ENCODE measurements at places on chromosomes 12 and 14.

DNA sequence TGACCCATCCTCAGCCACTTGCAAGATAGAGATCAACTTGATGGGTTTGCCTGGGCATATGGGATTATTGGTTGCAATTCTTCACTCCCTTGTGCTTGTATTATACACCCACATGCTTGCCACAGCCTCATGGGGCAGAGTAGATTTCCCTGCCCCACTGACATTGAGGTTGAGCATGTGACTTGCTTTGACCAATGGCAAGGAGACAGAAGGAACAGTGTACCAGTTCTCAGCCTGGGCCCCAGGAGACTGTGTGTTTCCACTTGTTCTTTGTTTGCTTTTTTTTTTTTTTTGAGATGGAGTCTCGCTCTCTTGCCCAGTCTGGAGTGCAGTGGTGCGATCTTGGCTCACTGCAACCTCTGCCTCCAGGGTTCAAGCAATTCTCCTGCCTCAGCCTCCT lies 31.8 kb downstream of the CALM1 start:
- DNase-seq, result no peak

DNA sequence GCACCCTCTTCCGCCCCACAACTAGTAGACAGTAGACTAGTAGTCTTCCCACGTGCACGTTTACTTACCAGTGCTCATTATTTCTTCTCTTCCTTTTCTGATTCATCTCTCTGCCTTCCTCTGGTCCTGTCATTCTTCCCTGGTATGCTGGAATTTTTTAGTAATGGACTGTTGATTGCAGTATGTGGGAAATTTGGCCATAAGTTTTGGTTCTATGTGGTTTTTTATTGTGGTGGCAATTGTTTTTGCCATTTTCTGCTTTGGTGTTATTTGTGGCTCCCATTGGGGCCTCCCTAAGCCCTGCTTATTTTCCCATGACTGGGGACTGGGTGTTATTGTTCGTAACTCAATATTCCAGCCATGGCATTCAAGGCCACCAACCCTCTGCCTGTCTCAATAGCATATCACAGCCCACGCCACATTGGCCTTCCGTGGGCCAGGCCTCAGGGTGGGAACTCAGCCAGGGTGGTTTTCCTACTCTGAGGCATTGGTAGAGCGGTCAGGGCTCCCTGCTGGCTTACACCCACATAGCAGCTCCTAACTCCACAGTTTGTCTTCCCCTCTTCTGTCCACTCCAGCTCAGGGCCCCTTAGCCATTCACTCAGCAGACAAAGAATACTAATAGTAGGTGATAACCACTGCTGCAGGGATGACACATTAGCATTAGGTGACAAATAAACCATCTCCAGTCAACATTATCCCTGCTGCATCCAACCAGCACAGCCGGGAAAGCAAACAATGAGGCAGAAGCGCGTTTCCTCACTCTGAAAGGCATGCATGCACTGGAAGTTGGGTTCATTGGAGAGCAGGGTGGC lies 321.5 kb downstream of the CACNA1C start:
- no peak for DNase-seq

GRCh38 chr12:41288142-41288811 lies 100.2 kb downstream of the PDZRN4 start:
- DNase-seq, result no peak

- no peak for DNase-seq
Observed at GRCh38 chr14:64562436-64562835, 12.7 kb downstream of the PPP1R36 start.

DNA sequence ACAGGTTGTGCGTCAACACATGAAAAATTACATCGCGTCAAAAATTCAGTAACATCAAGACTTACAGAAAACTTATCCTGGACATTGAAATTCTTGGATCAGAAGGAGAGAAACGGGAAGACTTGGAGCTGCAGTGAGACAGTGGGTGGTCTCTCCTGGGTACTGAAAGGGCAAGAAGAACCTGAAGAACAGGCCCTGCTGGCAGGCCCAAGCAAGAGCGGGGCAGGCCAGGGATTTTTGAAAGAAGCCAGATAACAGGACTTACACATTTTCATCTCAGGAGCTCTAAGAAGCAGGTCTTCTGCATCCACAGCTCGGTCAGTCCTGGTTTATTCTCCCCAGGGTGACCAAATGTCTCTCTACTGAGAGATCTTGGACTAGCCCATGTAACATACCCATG lies 466.5 kb upstream of the SOX5 start:
- DNase-seq, result no peak

DNA sequence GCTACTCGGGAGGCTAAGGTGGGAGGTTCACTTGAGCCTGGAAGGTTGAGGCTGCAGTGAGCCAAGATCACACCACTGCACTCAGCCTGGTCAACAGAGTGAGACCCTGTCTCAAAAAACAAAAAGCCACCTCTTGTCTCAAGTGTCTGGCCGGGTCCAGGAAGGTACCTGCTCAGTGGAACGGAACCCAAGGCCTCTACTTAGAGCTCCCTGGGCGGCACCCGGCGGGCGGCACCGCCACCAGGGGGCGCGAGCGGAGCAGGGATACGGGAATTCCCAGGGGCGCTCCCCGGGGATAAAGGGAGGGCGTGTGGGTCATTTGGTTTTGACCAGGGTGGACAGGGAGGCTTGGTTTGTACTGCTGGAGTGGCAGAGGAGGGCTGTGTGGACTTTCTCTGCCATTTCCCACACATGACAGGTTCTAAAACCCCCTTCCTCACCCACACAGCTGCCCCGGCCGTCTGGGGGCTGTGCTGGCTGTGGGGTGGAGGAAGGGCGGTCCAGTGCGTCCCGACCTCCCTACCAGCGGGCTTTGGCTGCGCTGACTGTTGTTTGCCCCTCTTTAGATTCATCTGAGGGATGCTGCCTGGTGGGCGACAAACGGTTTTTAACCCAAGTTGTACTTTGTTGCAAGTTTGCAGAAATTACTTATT lies 91.4 kb downstream of the SETD3 start:
- no peak for DNase-seq

GRCh38 chr14:91509083-91509877 lies 830 bp downstream of the PPP4R3A start:
- no peak for DNase-seq

DNA sequence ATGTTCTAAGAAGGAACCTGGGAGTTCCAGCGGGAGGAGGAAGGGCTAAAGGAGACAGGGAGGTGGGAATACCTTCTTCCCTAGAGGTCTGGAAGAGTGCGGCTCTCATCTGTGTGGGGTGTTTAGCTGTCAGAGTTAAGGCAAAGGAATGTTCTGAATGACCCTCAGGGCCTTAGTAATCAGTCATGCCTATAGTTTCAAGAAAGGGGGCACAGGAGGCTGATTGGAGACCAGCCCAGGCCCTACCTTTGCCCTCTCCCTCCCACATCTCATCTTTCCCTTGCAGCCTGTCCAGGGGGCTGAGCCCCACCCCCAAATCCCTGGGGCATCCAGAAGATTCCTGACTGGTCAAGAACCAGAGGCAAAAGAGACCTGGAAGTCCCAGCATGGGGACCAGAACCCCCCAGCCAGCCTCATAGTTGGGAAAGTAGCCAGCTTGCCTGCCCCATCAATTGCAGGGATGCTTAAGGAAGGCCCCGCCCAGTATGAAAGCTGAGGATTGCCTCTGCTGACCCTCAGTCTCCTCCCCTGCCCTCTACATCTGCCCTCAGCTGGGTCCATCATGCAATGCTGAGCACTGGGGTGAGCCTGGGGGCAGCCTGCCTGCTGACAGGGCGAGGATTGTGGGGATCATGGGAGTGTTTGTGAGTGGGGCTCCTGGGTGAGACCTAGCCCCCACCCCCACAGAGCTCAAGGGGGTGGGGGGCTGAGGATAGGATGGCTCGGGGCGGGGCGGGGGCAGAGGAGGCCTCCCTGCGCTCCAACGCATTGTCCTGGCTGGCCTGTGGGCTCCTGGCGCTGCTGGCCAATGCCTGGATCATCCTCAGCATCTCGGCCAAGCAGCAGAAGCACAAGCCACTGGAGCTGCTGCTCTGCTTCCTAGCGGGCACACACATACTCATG lies 1.8 kb downstream of the GPR162 start:
- no peak for DNase-seq

DNA sequence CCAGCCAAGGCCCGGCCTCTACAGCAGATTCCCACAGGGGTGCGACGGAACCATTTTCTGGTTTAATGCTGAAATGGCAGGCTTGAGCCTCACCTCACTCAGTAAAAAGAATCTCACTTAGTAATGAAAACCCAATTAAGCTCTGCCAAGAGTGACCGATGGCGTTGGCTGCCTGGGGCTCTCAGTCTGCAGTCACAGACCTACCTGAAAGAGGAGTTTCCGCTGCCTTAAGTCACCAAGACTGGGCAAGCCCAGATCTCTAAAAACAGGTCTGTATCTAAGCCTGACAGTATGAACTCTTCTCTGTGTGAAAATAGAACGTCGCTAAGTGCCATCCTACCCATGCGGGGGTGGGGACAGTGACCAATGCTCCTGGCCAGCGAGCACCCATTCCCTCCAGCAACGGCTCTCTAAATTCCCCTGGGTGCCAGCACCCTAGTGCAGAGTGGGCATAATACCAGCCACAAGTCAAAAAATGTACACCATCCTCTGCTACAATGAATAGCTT lies 107.3 kb downstream of the FOXN3 start:
- DNase-seq, result no peak

DNA sequence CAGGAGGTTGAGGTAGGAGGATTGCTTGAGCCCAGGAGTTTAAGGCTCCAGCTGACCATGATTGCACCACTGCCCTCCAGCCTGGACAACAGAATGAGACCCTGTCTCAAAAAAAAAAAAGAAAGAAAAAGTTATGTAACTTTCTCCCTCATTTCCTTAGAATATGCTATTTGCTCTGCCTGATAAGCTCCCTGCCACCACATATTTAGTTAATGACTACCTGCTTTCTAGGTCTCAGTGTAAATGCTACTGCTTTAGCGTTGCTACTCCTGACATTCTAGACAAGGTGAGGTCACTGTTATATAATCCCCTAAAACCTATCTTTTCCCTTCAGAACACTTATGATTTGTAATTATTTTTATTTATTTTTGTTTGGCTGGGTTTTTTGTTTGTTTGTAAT lies 86.3 kb upstream of the AMN1 start:
- no peak for DNase-seq

- no peak for DNase-seq
Observed at GRCh38 chr12:58395470-58395869, 454.1 kb downstream of the ATP23 start.

DNA sequence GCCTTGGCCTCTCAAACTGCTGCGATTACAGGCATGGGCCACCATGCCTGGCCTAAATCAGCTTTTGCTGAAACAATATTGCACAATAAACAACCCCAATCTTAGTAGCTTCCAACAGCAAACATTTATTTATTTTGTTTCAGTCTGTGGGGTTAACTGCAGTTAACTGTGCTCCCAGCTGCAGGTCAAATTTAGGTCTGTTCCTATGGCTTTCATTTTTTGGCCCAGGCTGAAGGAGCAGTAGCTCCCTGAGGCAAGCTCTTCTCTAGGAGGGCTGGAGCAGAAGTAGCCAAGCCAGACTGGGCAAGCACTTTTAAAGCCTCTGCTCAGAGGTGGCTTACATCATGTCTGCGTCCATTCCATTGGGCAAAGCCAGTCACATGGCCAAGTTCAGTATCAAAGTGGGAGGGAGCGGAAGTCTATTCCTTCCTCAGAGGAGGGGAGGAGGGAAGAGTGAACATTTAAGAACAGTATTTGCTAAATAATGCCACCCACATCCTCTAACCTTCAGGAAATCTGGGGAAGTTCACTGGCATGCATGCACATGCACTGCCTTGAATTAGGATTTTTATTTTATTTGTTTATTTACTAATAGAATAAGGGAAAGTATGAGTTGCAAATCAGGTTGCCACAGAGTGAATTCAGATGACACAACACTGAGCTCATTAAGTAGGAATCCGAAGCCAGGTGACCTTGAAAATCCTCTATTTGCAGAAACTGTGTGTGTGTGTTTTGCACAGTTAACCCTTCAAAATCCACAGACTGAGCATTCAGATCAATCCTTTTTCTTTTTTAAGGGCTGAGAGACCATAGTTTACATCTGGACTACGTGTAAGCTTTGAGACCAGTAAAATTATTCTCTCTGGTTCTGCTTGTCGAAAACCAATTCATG lies 122.0 kb upstream of the SEL1L start:
- DNase-seq, result no peak

DNA sequence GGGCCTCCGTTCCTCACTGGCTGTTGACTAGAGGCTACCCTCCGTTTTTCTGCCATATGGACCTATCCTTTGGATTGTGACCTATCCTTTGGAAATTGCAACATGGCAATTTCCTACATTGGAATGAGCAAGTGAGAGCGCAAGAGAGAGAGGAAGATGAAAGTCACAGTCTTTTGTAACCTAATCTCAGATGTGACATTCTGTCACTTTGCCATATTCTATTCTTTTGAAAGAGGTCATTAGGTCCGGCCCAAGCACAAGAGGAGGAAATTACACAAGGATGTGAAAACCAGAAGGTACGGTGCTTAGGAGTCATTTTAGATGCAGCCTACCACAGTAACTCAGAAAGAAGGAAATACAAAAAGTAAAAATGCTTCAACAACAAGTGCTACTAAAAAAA lies 47.3 kb upstream of the SRP54 start:
- no peak for DNase-seq

GRCh38 chr14:37972941-37973887 lies 234.5 kb upstream of the SSTR1 start:
- DNase-seq, result no peak

DNA sequence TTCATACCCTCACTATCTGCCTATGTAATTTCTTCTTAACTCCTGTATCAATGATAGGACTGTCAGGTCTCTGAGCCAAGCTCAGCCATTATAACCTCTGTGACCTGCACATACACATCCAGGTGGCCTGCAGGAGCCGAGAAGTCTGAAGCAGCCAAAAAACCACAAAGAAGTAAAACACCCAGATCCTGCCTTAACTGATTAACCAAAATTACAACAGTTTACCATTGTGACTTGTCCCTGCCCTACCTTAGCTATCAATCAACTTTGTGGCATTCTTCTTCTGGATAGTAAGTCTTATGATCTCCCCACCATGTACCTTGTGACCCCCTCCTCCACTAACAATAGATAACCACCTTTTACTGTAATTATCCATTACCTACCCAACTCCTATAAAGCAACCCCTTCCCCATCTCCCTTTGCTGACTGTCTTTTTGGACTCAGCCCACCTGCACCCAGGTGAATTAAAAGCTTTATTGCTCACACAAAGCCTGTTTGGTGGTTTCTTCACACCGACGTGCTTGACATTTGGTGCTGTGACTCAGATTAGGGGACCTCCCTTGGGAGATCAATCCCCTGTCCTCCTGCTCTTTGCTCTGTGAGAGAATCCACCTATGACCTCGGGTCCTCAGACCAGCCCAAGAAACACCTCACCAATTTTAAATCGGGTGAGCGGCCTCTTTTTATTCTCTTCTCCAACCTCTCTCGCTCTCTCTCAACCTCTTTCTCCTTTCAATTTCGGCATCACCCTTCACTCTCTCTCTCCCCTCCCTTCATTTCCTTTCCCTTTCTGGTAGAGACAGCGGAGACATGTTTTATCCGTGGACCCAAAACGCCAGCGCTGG lies 11.5 kb upstream of the LGMN start:
- no peak for DNase-seq

GRCh38 chr12:77429426-77429825 lies 364.1 kb upstream of the E2F7 start:
- no peak for DNase-seq

GRCh38 chr12:12721176-12721751 lies 4.1 kb downstream of the CDKN1B start:
- no peak for DNase-seq

GRCh38 chr14:104166698-104167097 lies 28.3 kb downstream of the KIF26A start:
- DNase-seq, result no peak

GRCh38 chr12:66694666-66695613 lies 16.1 kb upstream of the GRIP1 start:
- DNase-seq, result no peak

All from left renal cortex interstitium (tissue), 4 donors.